Stimulated activated CD4-positive, alpha-beta T cell treated with anti-CD3 and anti-CD28 coated beads, TNF-alpha, amount 100 ng/mL, for 1 hour (primary cell): ENCODE measurements at places on chromosomes 4 and X.

DNA sequence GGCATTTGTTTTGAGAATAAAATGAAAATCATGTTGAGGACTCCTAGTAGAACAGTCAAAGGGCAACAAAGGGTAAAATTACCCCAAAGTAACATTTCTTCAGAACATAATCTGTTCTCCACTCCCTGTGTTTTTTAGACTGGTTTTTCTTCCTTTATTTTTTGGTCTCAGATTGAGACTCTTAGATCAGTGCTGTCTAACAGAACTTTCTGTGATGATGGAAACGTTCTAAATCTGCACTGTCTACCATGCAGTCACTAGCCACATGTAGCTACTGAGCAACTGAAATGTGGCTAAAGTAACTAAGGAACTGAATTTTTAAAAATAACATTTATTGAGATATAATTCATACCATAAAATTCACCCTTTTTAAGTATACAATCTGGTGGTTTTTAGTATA is 19.8 kb downstream of the CASK start:
- no peak for DNase-seq

DNA sequence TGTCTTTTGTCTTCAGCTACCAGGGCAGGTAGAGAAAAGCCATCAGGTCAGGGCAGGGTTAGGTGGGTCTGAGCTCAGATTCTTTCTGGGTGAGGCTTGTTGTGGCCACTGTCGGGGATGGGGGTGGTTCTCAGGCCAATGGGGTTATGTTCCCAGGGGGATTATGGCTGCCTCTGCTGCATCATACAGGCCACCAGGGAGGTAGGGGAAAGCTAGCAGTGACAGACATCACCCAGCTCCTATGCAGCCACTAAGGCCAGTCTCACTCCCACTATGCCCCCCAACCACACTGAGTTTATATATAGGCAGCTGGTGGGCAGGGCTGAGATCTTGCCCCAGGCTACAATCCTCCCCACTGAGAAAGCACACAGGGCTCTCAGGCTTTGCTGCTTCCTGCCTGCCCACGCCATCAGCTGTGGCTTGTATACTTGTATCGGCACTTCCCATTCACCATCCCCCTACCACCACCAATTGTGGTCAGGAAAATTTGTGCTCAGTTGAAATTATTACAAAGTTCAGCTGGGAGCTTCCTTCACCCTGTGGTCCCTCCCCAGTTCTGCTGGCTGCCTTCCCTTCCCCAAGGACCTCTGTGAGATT is 72.6 kb upstream of the PTPN13 start:
- no peak for DNase-seq

GRCh38 chrX:129798456-129798855 is 18.7 kb downstream of the SASH3 start:
- no peak for DNase-seq

- no peak for DNase-seq
Measured at GRCh38 chr4:14701896-14702295, 300.4 kb upstream of the CPEB2 start.

GRCh38 chr4:121655320-121656268 is 41.2 kb downstream of the ANXA5 start:
- DNase-seq: no peak

DNA sequence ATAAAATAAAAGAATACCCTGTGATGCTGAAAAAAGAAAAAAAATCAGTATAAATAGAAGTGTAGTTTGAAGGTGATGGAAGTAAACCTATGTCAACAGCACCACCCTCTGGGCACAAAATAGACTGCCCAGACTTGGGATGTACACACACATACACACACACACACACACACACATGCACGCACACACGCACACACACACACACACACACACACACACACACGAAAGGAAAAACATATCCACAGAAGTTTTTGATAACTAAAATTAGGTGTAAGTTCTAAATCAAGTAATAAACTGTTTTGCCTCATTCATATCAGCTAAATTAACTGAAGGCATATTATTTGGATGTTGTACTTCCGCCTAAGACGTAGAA is 40.5 kb downstream of the ANXA5 start:
- DNase-seq: no peak

DNA sequence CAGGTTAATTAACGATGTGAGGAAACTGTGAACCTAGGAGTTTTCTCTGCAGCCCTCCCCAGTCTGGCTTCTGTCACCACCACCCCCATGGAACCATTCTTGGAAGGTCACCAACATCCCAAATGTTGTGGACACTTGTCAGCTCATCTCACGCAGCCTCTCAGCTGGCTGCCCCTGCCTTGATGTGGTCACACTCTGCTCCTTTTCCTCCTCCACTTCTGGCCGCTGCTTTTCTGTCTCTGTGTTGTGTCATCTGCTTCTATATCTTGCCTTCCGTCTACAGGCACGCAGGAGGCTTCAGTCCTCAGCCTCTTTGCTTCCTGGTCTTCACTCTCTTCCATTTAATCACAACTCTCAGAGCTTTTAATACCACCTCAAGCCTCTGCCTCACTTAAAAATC is 371.5 kb upstream of the SLIT2 start:
- DNase-seq: no peak

GRCh38 chr4:145709843-145710242 is 29.9 kb downstream of the C4orf51 start:
- no peak for DNase-seq

- no peak for DNase-seq
Measured at GRCh38 chr4:173509036-173510001, 20.7 kb downstream of the HAND2 start.

DNA sequence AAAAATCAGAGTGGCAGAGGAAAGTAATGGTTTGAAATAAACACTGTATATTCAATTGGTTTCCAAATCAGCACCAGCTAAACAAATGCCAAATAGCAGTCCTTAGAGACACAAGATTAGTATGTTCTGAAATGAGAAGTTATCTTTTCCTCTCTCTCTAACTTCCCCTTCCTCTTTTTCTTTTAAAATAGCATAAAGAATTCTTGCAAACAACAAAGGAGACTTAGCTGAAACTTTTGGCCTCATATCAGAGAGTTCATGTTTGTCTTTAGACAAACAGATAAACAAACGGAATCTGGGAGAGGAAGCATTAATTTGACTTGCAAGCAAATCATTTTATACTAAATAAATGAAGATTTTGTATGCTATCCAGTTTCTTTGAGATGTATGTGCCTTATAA is 399.0 kb downstream of the GBA3 start:
- no peak for DNase-seq
